EL (cell line): ENCODE measurements at places on chromosomes 12 and 14.
A peak's percentile ranks its signal among the peaks of the same experiment; 100 is the strongest.

- DNase-seq = no peak
Observed at GRCh38 chr12:39102474-39103209, 197.3 kb upstream of the CPNE8 start.

DNA sequence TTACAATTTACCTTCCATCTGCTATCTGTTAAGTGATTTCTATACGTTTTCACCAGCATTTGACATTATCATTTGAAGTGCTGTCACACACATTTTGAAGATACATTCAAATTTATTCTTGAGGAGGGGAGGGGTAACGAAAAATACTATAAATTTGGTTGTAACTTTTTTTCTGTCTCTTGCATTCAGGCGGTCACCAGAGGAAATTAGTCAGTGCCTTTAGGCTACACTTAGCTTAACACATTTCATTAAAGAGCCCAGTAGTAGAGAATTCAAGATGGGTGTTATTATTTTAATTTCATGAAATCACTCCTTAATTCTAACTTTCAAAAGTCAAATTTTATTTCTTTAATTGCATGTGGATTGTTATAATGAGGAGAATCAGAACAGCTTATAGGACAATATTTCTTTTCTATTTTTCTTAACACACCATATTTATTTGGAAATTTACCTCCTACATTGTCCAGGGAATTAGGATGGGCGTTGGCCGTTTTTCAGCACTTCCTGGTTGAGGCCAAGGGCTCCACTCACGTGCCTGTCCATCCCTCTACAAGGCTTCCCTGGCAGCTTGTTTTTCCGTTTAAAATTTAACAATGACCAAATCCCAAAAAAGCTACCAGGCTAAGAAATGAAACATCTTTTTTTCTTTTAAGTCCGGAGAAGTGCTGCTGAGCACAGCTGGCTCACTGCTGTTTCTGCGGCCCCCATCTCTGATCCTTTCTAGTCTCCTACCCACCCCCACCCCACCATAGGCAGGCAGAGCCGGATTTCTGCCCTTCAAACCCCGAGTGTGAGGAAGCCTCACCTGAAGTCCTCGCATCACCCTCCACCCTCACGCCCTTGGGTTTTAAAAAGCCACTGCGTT is 1.1 kb upstream of the FAR2 start:
- peak; percentile 49 for DNase-seq

GRCh38 chr12:84702001-84702400 is 210.6 kb downstream of the SLC6A15 start:
- peak; percentile 17 for DNase-seq

- DNase-seq = no peak
Observed at GRCh38 chr14:94439453-94440057, 13.0 kb downstream of the SERPINA11 start.

DNA sequence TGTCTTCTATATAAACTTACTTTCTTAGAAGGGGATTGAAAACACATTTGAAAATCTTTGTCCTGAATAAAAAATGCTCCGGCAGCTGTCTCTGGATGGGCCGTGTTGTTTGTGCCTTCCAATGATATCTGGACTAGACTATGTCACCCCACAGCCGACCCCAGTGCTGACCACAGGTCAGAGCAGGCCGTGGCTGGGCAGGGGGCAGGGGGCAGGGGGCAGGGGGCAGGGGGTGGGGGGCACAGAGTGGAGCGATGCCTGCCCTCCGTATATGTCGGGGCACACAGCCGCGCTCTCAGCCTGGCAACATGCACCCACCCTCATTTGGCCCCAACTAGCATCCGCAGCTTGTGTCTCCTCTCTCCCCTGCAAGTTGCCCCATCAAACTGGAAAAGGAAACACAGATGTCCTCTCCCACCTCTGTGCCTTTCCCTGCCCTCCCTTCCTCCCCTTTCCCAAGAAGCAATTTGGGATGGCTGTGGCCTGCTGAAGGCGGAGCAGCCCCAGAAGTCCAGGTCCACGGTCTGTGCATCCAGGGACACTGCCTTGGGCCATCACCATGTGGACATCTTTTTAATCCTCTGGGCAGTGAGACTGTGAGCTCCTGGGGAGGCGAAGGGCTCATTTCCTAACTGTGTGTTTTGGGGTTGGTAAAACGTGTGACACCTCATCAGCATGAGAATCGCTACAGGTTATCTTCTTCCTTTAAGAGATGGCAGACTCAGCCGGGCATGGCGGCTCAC is 295.7 kb upstream of the RTL1 start:
- DNase-seq = no peak

- peak; percentile 95 for DNase-seq
Observed at GRCh38 chr14:79278798-79279644, 932.3 kb downstream of the DIO2 start.

DNA sequence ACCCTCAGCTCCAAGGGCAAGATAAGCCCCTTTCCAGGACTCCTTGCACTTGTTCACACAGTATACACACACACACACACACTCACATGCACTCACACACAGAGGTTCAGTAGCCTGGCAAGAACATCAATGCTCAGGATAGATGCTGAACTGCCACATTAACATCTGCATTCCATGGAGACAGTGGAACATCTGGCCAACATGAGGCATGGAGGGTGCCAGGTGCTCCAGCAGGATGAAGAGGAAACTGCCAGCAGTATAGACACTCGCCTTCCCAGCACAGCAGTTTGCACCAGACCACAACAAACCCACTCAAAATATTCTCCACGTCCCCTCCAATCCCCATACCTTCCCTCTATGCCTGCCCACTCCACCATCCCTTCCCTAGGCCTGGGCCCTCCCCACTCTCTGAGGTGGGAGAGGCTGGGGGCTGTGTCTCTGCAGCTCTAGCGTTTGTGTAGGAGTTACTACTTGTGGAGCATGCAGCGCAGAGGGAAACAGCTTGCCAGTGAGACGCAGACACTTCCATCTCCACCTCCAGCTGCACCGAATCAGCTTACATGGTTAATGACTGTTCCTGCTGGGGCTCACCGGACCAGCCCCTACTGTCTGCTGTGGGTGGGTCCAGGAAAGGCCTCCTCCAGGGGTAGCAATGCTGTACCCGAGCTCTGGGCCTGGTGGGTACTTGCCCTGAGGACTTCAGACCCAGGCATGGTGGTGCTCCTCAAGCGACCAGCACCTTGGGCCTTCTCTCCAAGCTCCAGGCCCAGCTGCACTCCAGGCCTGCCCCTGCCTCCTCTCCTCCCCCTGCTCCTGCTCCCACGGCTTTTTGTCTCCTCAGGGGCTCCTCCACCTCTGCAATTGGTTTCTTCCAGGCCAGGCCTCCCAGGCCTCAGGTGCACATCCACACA is 18.6 kb upstream of the PLEKHG3 start:
- DNase-seq = no peak

DNA sequence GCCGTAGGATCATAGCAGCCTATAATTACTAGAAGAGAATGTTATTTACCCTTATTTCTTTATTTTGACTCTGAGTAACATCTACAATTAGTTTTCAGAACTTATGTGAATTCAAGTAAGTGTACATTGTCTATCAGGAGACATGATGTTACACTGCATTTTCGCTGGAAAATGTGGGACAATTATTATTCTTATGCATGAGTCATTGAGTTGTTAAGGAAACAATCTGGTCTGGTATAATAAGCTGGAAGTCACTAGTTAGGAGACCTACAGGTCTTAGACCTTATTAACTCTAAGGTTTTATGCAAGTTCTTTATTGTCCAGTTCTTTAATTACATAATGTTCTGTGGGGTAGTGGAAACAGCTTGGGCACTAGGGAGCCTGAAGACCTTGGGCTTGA is 5.8 kb downstream of the KTN1 start:
- peak; percentile 53 for DNase-seq

DNA sequence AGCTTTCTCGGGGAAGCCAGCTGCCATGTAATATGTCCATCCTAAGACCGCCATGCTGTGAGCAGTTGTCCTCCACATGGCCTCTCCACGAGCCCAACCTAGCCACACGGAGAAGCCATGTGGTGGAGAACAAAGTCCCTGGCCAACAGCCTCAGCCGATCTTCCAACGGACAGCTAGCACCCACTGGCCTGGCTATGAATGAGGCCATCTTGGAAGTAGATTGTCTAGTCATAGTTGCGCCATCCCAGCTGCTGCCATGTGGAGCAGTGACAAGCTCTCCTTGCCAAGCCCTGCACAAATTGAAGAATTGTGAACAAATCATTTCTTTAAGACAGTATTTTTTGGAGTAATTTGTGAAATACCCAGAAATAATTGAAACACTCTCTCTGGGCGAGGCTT is 49.3 kb upstream of the USP44 start:
- DNase-seq = no peak

DNA sequence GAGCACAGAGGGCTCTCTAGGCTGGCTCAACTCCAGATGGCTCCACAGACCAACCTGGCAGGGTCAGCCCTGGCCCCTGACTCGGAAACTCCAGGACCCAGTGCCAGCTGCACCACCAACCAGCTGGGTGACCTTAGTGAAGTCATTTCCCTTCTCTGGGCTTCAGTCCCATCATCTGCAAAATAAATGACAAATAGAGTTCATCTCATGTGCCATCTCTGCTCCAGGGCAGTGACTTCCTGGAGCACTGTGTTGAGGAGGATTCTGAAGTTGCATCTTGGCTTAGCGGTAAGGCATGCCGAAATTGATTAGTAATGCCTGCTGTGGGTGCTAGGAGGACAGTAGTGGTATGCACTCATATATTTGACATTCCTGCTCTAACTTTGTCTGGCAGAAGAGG is 31.5 kb downstream of the DTX1 start:
- DNase-seq = no peak

GRCh38 chr12:123427036-123427769 is 9.3 kb downstream of the RILPL2 start:
- no peak for DNase-seq

GRCh38 chr14:89401241-89401640 is 15.8 kb downstream of the FOXN3 start:
- DNase-seq = peak; percentile 11

- DNase-seq = no peak
Observed at GRCh38 chr12:5733916-5734315, 211.1 kb downstream of the ANO2 start.

DNA sequence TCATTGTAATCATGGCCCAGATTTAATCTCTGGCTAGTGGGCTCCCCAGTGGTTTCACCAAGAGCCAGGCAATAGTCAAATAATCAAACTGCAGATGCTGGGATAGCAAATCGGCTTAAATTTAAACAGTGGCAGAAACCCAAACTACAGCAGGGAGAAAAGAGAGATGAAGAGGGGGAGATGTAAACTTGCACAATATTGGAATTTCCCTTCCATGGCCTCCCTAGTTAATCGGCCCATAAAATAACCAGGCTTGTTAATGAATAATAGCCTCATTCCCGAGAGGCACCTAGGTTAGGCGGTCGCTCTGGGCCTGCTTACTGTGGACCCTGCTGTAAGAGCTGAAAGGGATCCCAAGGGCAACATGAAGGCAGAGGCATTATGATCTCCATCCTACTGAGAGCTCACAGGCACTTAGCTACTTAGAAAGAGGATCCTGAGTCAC is 116.2 kb downstream of the NUAK1 start:
- DNase-seq = peak; percentile 16

- DNase-seq = peak; percentile 75
Observed at GRCh38 chr12:76346798-76347420, 1.3 kb downstream of the BBS10 start.

GRCh38 chr12:109719123-109720022 is 5.7 kb downstream of the FAM222A start:
- DNase-seq = peak; percentile 19

- DNase-seq = no peak
Observed at GRCh38 chr12:1926251-1926657, 7.8 kb upstream of the CACNA2D4 start.

DNA sequence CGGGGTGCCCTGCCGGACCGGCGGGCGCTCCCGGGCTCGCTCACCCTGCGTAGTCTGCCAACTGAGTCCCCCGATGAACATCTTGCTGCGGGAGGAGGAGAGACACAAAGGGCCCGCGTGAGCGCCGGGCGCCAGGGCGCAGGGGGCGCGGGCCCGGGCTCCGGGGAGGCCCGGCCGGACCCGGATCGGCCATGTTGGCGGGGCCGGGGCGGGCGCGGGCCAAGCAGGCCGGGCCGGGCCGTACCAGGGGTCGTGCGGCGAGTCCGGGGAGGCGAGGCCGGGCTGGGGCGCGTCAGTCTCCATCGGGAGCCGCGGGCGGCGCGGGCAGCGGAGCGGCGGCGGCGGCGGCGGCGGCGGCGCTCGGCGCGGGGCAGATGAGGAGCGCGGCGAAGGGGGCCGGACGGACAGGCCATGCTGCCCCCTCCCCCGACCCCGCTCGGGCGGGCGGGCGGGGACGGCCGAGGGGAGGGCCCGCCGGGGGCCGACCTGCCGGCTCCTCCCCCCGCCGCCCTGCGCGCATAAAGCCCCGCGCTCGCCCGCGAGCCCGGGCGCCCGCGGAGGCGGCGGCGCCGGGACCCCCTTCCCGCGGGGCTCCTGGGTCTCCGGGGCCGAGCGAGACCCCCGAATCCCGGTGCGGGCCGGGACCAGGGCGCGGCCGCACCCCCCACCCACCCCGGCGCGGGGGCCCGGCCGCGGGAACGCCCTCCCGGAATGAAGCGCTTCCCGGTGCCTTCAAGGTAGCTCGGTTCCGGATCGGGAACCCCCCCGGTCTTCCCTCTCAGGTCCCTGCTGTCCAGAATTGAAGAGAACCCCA is at the start of gene MSI1:
Gene MSI1 (minus strand): TSS at position 376 of the 814 bp plus-strand sequence. CDS start 73 bp downstream, at position 303.
- DNase-seq = no peak

- no peak for DNase-seq
Observed at GRCh38 chr12:118353721-118354120, 19.0 kb downstream of the TAOK3 start.

GRCh38 chr12:124700810-124701592 is 133.6 kb upstream of the NCOR2 start:
- peak; percentile 57 for DNase-seq

DNA sequence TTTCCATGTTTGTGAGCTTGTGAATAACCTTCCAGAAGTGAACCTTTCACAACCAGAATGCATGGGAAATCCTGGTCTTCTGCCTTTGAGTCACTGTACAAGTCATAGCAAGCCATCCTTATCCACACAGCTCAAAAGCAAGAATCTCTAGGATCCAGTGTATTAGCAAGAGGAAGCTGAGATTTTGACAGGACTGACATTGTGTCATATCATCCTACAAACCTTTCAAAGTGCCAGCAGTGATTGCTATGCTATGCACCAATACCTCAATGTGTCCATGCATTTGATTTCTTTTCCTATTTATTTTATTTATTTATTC is 13.5 kb upstream of the NRDE2 start:
- no peak for DNase-seq

DNA sequence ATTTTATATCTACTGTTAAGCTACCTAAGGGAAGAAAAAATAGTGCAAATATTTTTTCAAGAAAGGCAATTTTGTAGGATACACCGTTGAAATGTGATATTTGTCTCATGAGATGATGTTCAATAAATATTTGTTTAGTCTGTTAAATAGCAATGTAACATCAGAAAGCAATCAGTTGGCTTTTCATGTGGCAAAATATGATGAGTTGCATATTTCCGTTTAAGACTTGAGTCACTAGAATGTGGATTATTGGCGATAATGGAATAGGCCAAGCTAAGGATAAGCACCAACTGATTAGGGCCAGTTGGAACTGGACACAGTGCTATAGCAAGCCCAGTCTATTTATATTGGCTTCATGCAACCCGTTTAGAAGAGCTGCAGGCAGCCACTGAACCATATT is 250.4 kb upstream of the SLC16A7 start:
- DNase-seq = no peak

- DNase-seq = peak; percentile 97
Observed at GRCh38 chr12:120356567-120357030, 12.4 kb downstream of the MSI1 start.

- DNase-seq = no peak
Observed at GRCh38 chr12:90618586-90618985, 336.4 kb downstream of the CCER1 start.

GRCh38 chr12:12663644-12664294 is 32.2 kb downstream of the GPR19 start:
- DNase-seq = no peak
